Activated naive CD4-positive, alpha-beta T cell treated with anti-CD3 and anti-CD28 coated beads, Interleukin-2, amount 50 U/mL, for 16 hours (primary cell): ENCODE measurements at places on chromosomes 12 and 14.

GRCh38 chr14:39014460-39014859 lies 88.6 kb downstream of the SEC23A start:
- DNase-seq, result no peak

DNA sequence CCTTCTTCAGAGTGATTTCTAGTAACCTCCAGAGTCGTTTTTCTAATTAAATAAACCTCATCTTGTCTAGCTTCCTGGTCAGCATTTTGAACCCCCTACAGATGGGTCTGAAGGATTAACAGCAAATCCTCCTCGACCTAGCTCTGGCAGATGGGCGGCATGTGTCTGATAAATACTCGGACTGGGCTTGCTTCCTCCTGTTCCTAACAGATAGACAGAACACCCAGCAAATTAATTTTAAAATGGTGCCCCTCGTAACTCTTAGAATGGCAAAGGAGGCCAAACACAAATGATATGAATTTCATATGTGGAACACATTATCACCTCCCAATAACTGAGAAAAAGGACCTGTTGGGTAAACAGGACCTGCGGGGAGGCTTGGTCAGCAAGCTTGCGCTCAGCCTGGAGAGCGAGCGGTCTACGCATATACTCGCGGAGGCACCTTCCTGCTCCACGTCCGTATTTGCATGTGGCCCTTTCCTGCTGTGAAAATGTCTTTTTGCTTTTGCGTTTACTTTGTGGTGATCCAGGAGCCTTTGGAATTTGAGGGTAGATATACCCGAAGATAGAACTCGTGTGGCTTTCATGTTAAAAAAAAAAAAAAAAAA lies 79.6 kb downstream of the OTX2 start:
- no peak for DNase-seq

- no peak for DNase-seq
Measured at GRCh38 chr14:74552623-74553022, 59.1 kb downstream of the ISCA2 start.

DNA sequence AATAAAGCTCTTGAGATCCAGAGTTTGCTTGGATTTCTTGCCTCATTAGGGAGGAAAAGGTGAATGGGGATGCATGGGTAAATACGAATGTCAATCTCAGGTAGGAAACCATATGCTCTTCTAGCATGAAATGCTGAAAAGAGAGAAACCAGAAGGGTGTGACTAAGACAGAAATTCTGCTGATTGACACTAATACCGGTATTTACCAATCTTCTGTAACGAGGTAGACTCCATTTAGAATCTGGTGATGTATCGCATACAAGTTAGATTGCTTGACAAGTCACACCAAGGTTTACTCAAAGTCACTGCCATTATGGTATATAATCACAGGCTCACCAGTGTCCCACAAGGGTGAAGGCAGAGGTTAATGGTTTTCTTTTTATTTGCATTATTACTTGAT lies 337.9 kb downstream of the NRXN3 start:
- DNase-seq, result no peak

GRCh38 chr12:119071638-119072231 lies 90.4 kb downstream of the SRRM4 start:
- DNase-seq, result no peak

DNA sequence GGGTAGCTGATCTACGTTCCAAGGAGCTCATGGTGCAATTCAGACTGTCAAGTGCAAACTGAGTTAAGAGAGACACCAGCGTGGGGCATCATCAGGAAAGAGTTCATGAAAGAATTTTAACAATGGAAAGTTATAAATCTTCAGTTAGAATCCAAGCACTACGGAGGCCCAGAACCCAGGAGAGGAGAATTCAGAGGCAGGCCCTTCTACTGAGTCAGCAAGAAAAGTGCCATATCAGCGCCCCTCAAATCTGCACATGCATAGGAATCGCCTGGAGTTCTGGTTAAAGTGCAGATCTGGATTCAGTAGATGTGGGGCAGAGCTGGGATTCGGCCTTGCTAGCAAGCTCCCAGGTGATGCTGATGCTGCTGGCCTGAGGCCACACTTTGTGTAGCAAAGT lies 45.9 kb downstream of the CHST11 start:
- no peak for DNase-seq

GRCh38 chr12:12612358-12612757 lies 682 bp downstream of the CREBL2 start:
- no peak for DNase-seq

GRCh38 chr12:52655720-52656124 lies 3.7 kb upstream of the KRT2 start:
- DNase-seq, result no peak

DNA sequence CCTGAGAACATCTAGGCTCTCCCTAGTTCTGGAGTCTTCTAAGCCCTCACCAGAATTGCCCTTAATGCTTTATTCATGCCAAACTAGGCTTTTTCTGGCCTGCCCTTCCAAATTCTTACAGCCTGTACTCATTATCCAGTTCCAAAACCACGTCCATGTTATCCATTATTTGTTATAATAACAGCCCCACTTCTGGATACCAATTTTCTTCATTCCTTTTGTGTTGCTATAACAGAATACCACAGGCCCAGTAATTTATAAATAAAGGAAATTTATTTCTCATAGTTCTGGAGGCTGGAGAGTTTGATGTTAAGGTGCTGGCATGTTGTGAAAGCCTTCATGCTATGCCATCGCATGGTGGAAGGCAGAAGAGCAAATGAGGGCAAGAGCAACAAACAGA lies 68.0 kb upstream of the AMIGO2 start:
- no peak for DNase-seq

GRCh38 chr12:64673490-64674169 lies 63.3 kb downstream of the RASSF3 start:
- no peak for DNase-seq

DNA sequence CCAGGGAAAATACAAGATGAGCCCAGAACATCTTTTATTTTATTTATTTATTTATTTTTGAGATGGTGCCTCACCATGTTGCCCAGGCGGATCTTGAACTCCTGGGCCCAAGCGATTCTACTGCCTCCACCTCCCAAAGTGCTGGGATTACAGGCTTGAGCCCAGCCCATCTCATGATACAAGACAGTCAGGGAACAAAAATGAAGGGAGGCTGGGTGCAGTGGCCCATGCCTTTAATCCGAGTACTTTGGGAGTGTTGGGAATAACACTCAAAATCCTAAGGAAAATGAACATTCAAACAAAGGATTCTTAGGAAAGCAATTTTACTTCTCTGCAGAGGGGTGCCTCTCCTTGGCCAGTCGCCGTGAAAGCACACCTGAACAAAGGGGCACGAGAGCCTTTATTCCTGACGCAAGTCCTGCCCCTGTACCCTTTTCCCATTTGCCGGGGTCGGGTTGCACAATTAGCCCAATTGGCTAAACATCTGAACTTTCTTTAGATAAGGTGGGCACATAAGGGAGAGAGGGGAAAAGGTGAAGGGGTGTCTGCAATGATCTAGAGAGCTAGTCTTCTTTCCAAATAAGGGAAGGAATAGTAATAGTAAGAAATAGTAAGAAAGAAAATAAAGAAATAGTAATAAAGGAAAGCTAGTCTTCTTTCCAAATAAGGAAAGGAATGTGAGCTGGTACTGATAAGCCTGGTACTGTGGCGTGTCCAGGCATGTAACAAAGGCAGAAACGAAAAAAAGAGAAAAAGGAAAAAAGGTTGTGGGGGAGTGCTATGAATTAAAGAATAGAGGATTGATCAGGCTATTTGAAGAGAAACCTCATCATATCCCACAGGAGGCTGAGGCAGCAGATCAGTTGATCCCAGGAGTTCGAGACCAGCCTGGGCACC lies 13.4 kb downstream of the NCAPD2 start:
- no peak for DNase-seq

GRCh38 chr12:21617030-21617429 lies 12.4 kb upstream of the GYS2 start:
- DNase-seq, result no peak

DNA sequence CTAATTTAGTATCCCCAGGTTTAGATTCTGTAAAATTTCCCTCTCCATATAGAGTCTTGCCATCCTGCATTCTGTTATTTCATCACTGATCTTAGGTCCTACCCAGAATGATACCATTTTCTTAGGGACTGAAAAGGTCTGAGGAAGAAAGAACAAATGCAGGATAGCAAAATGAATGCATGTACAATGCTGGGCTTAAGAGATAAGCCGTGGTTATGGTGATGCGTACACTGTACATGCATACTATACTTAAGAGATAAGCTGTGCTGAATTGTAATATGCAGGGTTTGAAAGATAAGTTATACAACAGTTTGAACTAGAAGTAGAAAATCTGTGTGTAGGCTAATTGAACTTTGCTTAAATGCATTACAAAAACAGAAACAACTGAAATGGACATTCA lies 416.2 kb downstream of the C12orf50 start:
- no peak for DNase-seq

DNA sequence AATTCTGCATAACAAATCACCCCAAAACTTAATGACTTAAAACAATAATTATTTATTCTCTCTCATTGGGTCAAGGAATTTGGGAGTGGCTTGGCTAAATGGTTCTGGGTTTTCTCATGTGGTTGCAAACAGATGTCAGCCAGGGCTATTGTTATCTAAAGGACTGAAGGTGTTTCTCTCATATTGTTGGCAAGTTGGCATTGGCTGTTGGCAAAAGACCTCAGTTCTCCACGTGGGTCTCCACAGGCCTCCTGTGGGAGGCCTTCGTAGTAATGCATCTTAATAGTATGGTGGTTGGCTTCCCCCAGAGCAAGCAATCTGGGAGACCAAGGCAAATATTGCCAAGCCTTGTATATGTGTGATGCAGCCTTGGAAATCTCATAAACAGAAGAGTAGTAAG lies 14.4 kb downstream of the GALNT16 start:
- no peak for DNase-seq

DNA sequence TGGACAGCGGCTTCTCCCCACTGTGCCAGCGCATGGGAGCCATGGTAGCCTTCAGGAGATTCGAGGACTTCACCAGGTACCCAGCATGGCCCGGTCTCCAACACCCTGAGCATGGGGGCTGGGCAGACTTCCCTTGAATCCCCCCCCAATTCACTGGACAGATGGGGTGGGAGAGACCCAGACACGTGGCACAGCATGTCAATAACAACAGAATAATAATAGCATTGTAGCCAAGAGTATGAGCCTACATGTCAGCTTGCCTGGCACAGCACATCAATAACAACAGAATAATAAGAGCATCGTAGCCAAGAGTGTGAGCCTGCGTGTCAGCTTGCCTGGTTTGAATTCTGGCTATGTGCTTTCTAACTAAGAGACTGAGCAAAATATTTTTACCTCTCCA lies 76.4 kb downstream of the FOXN4 start:
- DNase-seq, result no peak

GRCh38 chr12:100138048-100138802 lies 4.4 kb downstream of the BLTP3B start:
- DNase-seq, result no peak

GRCh38 chr12:51328587-51328986 lies 4.6 kb upstream of the BIN2 start:
- DNase-seq, result no peak

DNA sequence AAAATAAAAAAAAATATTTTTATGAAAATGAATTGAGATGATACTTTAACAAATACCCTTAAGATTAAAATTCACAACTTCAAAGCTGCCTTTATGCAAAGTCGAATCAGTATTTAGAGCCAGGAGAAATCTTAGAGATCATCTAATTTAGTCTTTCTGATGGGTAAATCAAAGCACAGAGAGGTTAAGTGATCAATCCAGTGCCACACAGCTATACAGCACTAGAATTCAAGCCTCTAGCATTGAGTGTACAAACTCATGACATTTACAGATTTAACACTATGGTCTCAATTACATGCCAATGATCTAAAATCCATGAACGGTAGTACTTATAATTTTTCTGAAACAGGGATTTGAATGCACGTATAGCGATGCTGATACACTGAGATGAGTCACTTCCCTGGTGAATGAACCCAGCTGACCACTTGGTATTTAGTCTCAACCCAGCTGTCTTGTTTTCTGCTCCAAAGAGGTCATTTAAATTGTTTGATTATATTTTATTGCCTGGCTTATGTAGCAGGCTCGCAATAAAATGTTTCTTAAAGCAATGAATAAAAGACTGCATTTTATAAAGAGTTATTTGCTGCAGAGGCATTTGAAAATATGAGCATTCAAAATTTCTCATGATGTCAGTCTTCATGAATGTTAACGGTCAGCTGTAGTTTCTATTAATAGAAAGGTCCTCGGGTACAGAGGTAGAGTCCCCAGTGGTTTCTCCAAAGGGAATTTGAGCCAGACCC lies 152.4 kb upstream of the PRICKLE1 start:
- no peak for DNase-seq

- no peak for DNase-seq
Measured at GRCh38 chr14:24895622-24896021, 154.3 kb downstream of the STXBP6 start.

GRCh38 chr12:71125949-71126348 lies 31.9 kb downstream of the TSPAN8 start:
- no peak for DNase-seq

GRCh38 chr12:114916124-114916523 lies 232.1 kb upstream of the TBX3 start:
- no peak for DNase-seq

DNA sequence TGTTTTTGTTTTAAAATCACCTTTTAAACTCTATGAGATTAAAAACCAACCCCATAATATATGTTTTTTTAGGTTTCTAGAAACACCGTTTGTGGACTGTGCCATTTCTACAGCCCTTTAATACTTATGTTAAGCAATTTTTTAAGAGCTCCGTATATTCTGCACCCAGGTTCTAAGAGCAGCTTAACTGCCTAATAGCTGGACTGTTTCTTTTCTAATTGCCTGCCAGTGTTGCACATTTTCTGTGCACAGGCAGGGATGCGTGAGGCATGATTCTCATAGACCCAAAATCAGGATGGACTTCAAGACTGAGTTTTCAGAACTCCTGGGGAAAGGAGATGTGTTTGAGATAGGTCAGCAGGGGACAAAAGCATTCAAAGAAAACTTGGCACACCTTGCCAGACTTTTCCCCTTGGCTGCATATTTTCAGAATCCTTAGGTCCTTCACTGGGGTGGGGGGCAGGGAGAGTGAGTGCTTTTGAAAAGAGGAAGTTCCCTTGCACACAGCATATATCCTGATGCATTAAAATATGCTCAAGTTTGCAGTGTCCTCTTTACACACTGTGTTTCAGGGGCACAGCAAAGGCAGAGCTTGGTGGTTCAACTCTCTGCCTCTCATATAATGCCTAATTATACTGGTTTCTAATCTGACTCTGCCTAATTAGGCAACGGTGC lies 27.9 kb downstream of the TMEM30B start:
- no peak for DNase-seq

- DNase-seq, result no peak
Measured at GRCh38 chr14:62914025-62914424, 131.2 kb downstream of the KCNH5 start.

GRCh38 chr14:67652189-67652588 lies 22.2 kb downstream of the VTI1B start:
- no peak for DNase-seq

GRCh38 chr14:34538871-34539406 lies 562 bp downstream of the EAPP start:
- DNase-seq, result no peak

GRCh38 chr12:64459394-64459891 lies 7.5 kb downstream of the TBK1 start:
- DNase-seq, result no peak

- DNase-seq, result no peak
Measured at GRCh38 chr12:26732005-26732908, 100.7 kb downstream of the ITPR2 start.
